ENCODE measurements at places on chromosomes 1 and 21. TPM values are rescaled to one million over a fixed set of nuclear protein-coding genes. Genes with fewer than 3 reads are reported as not detected.

Gene CREB3L4
- 7.9 TPM for total RNA-seq

Gene HSF2BP
- 0.56 TPM for total RNA-seq

Gene RSPH1
- total RNA-seq, result not detected

Gene SLC37A1
- total RNA-seq, result 19.2 TPM

Gene RXFP4
- total RNA-seq, result not detected

Gene B3GALT5
- not detected for total RNA-seq

Gene LRRN2
- not detected for total RNA-seq

Gene SLC2A5
- total RNA-seq, result not detected

DNA sequence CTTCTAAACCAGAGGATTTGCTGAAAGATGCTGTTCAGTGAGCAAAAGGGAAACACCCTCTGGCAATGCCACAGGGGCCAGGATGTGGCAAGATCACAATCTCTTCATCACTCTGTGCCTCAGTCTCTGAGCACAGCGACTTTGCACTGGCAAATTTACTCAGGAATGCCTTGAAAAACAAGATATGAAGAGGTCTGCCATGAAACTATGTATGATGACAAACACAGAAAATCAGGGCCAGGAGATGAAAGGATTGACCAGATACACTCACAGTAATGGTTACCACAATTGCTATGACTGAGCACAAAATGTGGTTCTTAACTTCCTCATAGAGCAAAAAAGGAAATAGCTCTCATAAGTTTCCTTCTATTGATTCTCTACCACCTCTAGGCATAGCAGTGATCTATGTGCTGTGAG, 5.8 kb downstream of the TTC13 start:
- peak; percentile 86 for DNase-seq
- H3K27ac ChIP-seq, result peak overlapping the region; percentile 88
- no peaks in the 10 kb centered on the region for H3K27me3 ChIP-seq
- H3K4me3 ChIP-seq, result peak overlapping the region; percentile 32
- H3K4me1 ChIP-seq, result peaks cover 69% of the 10 kb centered on the region

DNA sequence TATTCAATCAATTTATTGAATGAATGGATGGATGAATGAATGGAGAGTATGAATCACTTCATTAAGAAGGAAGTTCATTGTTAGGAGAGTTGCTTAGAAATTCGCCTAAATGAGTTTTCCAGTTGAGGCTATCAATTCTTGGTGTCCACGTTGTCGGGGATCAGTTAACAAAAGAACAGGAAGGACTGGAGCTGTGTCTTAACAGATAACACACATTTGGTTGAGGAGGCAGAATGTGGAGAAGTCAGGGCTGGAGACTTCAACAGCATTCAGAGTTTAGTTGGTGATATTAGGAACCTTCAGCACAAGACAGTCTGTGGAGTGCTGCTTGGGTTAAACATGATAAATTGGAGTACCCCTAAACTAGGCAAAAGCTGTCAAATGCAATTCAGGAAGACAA, 33.7 kb downstream of the ZBTB18 start:
- no peak overlapping the region for H3K4me3 ChIP-seq
- no peaks in the 10 kb centered on the region for H3K4me1 ChIP-seq
- no peak overlapping the region for H3K27ac ChIP-seq
- H3K36me3 ChIP-seq, result no peaks in the 10 kb centered on the region
- peaks cover 19% of the 10 kb centered on the region for H3K27me3 ChIP-seq

DNA sequence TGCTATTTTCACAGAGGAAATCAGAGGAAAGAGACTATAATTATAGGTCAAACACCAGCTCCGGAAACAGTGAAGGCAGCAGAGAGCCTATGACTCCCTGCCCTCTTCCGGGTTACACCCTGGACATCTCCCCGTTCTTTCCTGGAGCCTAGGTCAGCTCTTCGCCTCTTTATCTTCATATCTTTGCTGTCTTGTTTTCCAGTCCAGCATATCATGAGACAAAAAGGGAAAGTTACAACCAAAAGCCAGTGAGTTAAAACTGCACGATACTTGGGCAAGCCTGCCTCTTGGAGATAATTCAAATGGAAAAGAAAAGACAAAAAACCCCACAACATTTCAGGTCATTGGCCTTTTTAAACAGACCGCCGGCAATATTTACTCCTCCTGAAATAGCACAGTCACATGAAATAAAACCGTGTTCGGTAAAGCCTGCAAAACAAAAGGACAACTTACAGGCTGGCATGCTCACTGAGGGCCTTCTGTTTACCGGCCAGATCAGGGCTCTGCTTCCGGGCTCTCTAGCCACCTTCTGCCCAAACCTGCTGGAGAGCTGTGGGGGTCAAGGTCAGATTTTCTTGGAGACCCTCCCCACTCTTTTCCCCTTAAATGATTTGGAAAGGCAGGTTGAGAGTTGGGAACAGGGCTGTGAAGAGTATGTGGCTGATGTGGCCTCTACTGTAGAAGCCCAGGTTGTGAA, 42.8 kb upstream of the PPP2R5A start:
- peak overlapping the region; percentile 79 for H3K27ac ChIP-seq
- DNase-seq, result no peak
- peaks cover 7% of the 10 kb centered on the region for H3K36me3 ChIP-seq
- H3K27me3 ChIP-seq, result peaks cover 3% of the 10 kb centered on the region
- H3K4me3 ChIP-seq, result no peak overlapping the region
- peaks cover 28% of the 10 kb centered on the region for H3K4me1 ChIP-seq

- no peaks in the 10 kb centered on the region for H3K4me1 ChIP-seq
- H3K27me3 ChIP-seq, result peaks cover 32% of the 10 kb centered on the region
- no peaks in the 10 kb centered on the region for H3K36me3 ChIP-seq
- DNase-seq, result no peak
- no peak overlapping the region for H3K27ac ChIP-seq
Observed at GRCh38 chr1:165549973-165550372, 6.2 kb downstream of the LRRC52 start.

All from activated CD4-positive, alpha-beta T cell treated with anti-CD3 and anti-CD28 coated beads, Interleukin-2, amount 10 ng/mL, durations not matched to agents 7 days and 5 days (primary cell).